ENCODE measurements at places on chromosomes 6 and 20.
A peak's percentile ranks its signal among the peaks of the same experiment; 100 is the strongest.

GRCh38 chr6:41655176-41655575 lies 16.9 kb downstream of the MDFI start:
- no peak for DNase-seq

GRCh38 chr6:158560836-158561320 lies 987 bp downstream of the TMEM181 start:
- no peak for DNase-seq

DNA sequence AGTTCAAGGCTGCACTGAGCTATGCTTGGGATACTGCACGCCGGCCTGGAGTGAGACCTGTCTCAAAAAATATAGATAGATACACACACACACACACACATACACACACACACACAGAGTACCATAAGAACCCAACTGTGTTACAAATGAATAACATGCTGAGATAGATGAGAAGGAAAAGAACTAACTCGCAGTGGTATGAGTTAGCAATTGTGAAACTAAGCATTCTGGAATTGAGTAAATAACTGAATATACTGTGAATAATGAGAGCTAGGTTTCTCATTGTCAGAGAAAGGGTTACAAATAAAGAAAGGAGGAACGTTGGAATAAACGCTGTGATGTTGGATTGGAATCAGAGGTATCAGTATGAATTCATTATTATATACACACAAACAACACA lies 14.6 kb upstream of the FAXC start:
- DNase-seq, result no peak

DNA sequence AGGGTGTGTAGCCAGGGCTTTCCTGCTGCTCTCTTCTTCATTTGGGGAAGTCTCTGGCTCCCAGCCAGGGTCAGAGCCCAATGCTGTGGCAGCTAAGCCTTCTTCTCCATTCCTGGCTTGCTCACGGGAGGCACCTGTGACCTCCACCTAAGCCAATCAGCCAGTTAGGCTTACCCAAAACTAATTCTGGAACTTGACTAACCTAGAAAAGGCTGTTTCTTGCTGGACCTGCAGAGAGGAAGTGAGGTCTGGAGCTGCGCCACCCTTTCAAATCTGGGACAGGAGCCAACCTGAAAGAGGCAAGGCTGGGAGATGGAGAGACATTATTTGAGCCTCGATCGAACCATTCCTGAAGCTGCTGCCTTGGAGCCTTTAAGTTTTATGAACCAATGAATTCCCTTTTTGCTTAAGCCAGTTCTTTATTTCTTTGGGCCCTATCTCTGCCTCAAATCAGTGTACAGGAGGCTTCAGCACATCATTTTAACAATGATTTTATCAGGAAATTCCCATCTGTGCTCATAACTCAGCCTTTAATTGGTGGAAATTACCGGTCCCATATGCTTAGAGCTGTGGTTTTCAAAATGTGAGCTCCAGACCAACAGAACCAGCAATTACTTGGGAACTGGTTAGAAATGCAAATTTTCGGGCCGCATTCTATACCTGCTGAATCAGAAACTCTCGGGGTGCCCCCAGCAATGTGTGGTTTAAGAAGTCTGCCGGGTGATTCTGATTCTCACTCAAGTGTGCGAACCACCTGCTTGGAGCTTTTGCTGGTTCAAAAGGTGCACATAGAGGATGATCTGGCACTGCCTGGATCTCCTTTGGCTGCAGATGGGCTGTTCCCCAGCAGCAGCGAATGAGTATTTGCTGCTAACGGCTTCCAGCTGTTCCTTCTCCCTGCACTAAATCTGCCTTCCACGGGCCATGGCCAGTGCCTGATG lies 97.4 kb upstream of the RNF24 start:
- DNase-seq, result peak; percentile 67

DNA sequence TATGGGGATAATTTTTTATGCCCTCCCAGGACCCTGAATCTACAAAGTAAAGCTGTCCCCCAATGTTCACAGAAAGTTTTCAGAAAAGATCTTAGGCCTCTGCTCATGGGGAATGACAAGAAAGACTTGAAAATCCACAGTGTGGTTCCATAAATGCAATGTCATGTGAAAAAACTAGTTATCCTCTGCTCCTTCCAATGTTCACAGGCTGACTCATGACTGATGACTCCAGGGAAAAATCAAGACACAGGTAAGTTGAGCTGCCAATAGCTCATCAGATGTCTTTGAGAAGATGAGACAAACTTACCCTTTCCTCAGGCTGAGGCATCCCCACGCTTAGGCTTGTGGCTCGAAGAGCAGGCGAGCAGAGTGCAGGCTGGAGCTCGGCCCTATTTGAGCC lies 14.8 kb upstream of the BCLAF1 start:
- DNase-seq, result no peak

- peak; percentile 35 for DNase-seq
These were observed 57.8 kb downstream of the KIZ start for GRCh38 chr20:21183722-21184121.

- DNase-seq, result no peak
These were observed 396.5 kb downstream of the HDGFL1 start for GRCh38 chr6:22965889-22966288.

GRCh38 chr6:1597924-1598323 lies 11.8 kb upstream of the FOXC1 start:
- peak; percentile 42 for DNase-seq

DNA sequence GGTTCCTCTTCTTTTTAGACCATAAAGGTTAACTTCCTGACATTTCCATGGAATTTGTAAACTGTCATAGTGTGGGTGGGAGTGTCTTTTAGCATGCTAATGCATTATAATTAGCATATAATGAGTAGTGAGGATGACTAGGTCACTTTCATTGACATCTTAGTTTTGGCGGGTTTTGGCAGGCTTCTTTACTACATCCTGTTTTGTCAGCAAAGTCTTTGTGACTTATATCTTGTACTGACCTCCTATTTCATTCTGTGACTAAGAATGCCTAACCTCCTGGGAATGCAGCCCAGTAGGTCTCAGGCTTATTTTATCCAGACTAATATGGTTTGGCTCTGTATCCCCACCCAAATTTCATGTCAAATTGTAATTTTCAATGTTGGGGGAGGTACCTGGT lies 149.6 kb upstream of the SYNCRIP start:
- DNase-seq, result no peak

- no peak for DNase-seq
These were observed 9.3 kb upstream of the NQO2 start for GRCh38 chr6:2990248-2990931.

- DNase-seq, result peak; percentile 69
These were observed 11.4 kb downstream of the PPIL6 start for GRCh38 chr6:109428889-109429477.

GRCh38 chr6:127630800-127631199 lies 53.8 kb downstream of the C6orf58 start:
- DNase-seq, result peak; percentile 2

- no peak for DNase-seq
These were observed 16.4 kb downstream of the TRMT6 start for GRCh38 chr20:5933802-5934436.

GRCh38 chr6:90100059-90100665 lies 196.5 kb downstream of the BACH2 start:
- peak; percentile 36 for DNase-seq

DNA sequence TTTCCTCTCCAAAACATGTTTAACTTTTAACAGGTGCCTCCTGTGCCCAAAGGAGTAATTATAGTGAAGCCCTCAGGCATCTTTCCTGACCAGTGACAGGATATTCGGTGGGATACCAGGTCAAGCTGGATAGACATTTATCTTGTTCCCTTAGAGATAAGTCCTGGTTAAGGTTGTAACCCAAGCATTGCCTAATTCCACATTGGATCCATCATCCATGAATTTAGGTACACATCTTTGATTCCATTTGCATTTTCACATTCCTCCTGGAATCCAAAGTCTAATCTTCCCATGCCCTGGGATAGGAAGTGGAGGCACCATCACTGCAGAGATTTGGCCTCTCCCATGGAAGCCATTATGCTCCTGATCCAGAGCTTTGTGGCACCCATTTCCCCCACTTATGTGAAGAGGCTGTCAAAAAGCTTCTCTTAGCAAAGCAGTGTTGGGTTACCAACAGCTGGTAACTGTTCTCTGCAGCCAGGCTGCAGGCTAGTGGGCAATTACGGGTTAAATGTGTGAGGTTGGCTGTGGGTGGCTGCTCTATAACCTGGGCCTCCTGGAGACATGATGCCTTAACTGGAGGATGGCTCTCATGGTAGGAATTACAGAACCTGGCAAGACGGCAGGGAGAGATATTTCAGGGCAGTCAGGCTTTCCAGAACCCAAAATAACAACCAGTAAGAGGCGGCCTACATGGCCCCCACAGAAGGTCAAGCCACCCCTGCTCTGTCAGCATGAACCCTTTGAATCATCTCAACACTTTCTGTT lies 96.9 kb upstream of the VGLL2 start:
- no peak for DNase-seq

DNA sequence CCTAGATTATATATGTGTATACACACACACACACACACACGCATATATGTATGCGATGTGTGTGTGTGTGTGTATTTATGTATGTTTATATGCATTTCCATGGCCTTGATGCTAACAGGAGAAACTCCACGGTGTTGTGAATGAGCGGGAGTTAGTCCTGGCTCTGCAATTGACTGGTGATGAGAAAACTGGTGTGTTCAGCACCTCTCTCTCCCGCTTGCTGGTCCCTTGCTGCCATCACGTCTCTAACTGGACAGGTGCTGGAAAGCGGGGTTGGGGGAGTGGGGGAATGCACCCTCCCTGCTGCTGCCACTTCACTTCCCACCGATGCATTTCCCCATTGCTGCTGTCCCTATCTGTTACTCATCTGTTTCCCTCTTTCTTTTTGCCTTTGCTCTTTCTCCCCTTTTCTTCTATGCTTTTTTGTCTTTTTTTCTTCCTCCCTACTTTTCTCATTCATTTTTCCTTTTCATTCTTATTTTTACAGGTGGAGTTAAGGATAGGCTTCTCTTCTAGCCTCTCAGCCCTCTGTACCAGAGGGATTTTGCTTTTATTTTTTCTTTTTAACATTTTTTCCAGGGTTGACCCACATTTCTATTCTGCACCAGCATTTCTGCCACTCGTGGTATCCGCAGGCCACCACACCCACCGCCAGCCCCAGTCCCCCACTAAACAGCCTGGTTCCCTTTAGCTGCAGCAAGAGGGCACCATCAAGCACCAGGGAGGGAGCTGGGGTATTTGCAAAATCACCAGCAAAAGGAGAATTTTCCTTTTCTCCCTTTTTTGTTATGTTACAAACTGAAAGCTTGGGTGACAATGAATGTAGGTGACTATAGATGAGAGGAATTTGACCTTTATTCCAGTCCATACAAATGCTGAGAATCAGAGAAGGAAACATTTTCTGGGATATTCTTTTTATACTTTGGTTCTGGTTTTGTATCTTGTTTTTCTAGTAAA lies 115.6 kb downstream of the TCP11 start:
- no peak for DNase-seq

DNA sequence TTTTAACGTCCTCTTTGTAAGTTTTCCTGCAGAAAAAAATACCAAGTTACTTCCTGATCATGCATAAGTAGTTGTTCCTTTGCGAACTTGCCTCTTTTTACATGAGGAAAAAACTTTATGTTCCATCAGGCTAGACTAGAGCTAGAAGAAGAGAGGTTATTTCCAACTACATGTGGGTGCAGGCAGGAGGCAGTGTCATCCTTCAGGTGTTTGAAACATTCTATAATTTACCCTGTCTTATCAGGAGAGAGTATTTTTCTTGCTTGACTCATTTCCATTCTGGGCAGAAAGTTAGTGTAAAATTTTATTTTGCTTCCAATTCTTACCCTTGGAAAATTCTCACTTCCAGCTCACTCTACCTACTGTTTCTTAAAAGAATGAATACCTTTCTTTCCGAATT lies 28.5 kb upstream of the EPHA7 start:
- no peak for DNase-seq

DNA sequence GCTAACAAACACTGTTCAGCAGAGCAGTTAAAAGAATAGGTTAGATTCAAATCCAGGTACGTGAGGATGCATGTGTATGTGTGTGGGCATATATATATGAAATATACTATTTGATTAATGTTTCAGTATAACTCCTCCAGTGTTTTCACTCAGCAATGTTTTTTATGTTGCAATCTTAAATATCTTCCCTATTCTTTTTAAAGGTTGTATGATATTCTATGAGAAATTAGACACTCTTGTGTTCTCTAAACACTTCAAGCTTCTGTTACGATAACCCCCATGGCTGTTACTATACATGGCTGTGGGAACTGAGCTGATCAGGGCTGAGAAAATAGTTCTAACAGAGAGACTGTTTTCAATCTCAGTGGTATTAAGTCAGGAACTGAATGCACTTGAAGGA lies 421.0 kb downstream of the CBLN4 start:
- no peak for DNase-seq

- DNase-seq, result peak; percentile 7
These were observed 2.1 kb downstream of the SLC35B2 start for GRCh38 chr6:44255105-44255808.

DNA sequence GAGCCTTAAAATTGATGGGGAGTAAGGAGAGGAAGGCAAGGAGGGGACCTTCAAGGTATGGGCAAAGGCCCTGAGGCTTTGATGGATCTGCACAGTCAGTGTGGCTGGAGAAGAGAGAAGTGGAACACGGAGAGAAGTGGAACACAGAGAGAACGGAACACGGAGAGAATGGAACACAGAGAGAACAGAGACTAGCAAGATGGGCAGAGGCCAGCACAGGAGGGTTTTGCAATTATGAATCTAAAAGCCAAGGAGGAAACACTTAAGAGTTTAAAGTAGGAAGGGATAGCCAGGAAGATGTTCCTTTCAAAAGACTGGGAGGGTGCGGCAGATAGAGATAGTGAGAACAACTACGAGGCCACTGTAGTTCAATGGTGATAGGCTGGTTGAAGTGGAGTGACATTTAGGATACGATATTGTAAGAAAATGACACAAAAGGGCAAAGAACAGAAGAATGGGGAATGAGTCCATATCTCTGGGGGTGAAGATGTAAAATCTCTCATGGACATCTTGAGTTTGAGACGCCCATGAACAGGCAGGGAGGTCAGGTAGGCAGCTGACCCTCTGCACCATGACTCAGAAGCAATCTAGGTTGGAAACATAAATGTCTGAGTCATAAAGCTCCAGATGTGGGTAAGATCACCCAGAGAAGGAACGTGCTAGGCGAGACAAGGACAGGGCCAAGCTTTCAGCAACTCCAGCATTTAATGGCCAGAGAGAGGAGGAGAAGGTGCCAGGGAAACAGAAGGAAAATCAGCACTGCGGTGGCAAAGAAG lies 25.4 kb downstream of the ZMYND8 start:
- DNase-seq, result peak; percentile 78

DNA sequence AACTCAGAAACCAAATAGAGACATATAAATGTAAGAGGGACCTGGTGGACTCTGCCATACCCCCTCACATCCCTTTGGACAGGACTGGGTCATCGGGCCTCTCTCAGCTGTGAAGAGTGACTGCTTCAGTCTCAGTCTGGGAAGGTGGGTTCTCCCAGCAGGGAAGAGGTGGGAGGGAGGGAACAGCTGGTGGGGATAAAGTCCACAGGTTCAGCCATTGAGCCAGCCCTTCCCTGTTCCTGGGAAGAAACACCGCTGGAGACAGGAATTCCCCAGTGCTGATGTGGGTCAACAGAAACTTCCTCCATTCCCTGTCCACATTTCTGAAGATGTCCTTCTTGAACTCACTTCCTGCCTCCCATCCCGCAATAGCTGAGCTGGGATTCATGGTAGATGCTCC lies 209.2 kb upstream of the PMEPA1 start:
- DNase-seq, result no peak
